Aorta (tissue), 5 donors: ENCODE measurements at places on chromosomes 6 and 20.

DNA sequence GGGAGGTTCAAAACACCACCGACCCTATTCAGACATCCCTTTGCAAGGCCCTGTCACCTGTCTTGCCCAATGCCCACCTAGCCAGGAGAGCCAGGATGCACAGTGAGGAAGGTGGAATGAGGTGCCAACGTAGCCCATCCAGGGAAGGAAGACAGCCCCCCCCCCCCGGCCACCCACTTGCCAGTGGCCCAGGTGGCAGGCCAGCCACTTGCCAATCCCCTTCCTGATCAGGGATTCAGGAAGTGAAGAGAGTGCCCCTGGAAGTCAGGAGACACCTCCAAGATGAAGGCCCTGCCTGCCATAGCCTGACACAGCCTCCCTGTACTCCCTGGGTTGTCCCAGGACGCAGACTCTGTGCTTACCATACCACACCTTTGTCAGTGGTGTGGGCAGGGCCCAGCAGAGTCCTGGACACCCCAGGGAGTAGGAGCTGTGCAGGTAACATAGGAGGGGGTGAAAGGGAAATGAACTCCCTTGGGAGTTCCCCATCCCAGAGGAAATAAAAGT lies 54.7 kb downstream of the MRPL14 start:
- H3K27ac ChIP-seq = no peak overlapping the region
- no peak for DNase-seq
- no peaks in the 10 kb centered on the region for H3K4me1 ChIP-seq
- no peaks in the 10 kb centered on the region for H3K36me3 ChIP-seq

DNA sequence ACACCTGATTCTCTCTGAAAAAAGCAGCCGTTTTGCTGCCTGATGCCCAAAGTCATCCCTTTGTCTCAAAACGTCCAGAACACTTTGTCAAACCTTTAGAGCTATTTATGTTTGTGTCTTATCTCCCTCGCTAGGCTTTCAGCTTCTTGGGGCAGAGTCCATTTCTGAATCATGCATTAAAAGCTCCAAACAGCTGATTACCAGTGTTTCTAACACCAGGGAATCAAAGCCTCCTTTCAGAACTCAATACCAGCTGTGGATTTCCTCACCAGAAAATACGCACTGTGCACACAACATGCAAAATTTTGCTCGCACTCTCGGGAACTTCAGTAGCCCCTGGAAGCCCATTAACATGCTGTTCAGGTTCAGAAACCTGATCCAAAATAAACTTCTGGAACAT lies 333.3 kb downstream of the HACE1 start:
- no peak for DNase-seq
- H3K27me3 ChIP-seq = no peaks in the 10 kb centered on the region
- H3K36me3 ChIP-seq = no peaks in the 10 kb centered on the region
- H3K27ac ChIP-seq = no peak overlapping the region
- H3K4me3 ChIP-seq = no peak overlapping the region
- peaks cover 9% of the 10 kb centered on the region for H3K4me1 ChIP-seq

- H3K36me3 ChIP-seq = no peaks in the 10 kb centered on the region
- no peak overlapping the region for H3K27ac ChIP-seq
- H3K27me3 ChIP-seq = no peaks in the 10 kb centered on the region
- H3K4me3 ChIP-seq = no peak overlapping the region
- H3K4me1 ChIP-seq = no peaks in the 10 kb centered on the region
- no peak for DNase-seq
Observed at GRCh38 chr20:59441860-59442810, 141.7 kb downstream of the EDN3 start.

DNA sequence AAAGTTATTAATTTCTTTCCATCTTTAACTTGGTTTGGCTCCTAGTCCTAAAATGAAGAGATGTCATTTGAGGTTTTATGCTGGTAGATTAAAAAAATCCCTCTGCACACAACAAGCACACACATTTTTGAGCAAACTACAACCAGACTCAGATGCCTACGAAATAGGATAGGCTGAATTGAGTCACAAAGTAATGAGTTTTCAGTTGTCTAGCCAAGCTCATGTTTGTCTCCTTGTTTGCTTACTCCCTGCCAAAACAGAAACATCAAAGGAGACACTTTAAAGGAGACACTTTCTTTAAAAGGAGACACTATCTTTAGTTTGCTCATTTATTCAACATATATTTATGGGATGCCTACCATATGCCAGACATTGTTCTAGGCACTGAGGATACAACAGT lies 56.2 kb downstream of the TPBG start:
- DNase-seq = no peak
- no peaks in the 10 kb centered on the region for H3K4me1 ChIP-seq
- H3K27me3 ChIP-seq = no peaks in the 10 kb centered on the region

DNA sequence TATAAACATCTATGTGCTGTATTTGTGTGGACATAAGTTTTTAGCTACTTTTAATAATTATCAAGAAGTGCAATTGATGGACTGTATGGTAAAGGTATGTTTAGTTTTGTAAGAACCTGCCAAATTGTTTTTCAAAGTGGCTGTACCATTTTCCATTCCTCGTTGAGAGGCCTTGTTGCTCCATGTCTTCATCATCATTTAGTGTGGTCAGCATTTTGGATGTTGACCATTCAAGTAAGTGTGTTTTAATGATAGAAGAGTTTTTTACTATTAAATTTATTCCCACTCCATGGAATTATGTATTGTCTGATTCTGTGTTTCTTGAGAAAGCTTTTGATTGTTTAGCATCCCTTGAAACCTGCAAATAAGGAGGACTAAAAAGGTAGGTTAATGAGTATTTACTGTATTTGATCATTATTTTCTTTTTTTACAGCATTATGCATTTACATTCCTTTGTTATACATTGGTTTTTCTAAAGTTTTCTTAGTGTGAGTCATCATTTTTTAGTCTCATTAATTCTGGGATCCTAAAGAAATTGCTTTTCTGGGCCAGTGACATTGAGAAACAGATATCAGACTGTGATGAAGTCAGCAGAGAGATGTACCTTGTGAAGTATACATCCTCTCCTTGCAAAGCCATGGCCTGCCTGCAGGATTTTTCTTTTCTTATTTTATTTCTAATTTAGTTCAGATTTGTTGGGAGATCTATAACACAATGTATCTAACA lies 312.8 kb upstream of the PTCHD4 start:
- H3K36me3 ChIP-seq = no peaks in the 10 kb centered on the region
- H3K4me1 ChIP-seq = no peaks in the 10 kb centered on the region
- no peak overlapping the region for H3K4me3 ChIP-seq
- H3K27ac ChIP-seq = no peak overlapping the region

- H3K27me3 ChIP-seq = no peaks in the 10 kb centered on the region
- H3K27ac ChIP-seq = no peak overlapping the region
- no peaks in the 10 kb centered on the region for H3K36me3 ChIP-seq
- DNase-seq = no peak
Observed at GRCh38 chr6:110720066-110720465, 95.2 kb downstream of the CDK19 start.

- no peaks in the 10 kb centered on the region for H3K27me3 ChIP-seq
- no peaks in the 10 kb centered on the region for H3K4me1 ChIP-seq
- no peak for DNase-seq
- H3K4me3 ChIP-seq = no peak overlapping the region
Observed at GRCh38 chr20:9195031-9195430, 126.1 kb downstream of the PLCB4 start.

DNA sequence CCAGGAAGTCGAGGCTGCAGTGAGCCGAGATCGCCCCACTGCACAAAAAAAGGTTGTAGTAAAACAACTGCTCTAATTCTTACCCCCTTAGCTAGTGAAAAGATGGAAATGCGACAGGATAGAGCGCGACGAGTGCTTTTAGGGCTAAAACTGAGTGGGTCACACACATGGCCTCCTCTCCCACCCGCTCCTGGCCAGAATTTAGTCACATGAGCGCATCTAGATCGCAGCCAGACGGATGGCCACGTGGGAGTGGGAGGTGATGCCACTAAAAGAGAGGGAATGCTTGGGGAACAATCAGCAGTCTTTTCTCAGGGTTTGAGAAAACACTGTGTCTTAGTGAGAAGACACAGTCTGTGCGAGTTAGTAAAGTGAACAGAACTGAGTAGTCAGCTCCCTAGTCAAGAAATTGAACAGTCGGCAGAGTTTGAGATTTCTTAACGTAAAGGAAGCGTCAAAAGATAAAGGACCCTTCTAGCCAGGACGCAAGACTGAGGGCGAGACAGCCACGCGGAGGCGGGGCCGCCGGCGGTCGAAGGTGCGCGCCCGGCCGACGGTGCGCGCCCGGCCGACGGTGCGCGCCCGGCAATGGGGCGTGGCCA lies 664 bp upstream of the ACTR5 start:
- no peak for DNase-seq
- peak overlapping the region; percentile 12 for H3K4me3 ChIP-seq
- H3K27ac ChIP-seq = no peak overlapping the region
- peaks cover 5% of the 10 kb centered on the region for H3K4me1 ChIP-seq
- H3K27me3 ChIP-seq = no peaks in the 10 kb centered on the region
- H3K36me3 ChIP-seq = peaks cover 4% of the 10 kb centered on the region

DNA sequence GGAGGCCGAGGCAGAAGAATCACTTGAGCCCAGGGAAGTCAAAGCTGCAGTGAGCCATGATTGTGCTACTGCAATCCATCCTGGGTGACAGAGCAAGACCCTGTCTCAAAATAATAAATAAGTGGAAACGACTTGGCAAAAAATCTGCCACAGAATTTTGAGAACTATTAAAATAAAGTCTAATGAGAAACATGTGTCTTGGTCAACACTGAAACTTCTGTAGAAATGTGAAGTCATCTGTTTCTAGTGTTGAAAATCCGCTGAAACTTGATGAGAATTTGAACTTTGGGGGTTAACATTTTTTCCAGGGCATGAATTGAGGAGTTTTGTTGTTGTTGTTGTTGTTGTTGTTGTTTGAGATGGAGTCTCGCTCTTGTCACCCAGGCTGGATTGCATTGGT lies 29.0 kb upstream of the BCLAF1 start:
- H3K4me1 ChIP-seq = no peaks in the 10 kb centered on the region
- no peaks in the 10 kb centered on the region for H3K27me3 ChIP-seq
- no peak overlapping the region for H3K27ac ChIP-seq
- no peaks in the 10 kb centered on the region for H3K36me3 ChIP-seq

- H3K36me3 ChIP-seq = no peaks in the 10 kb centered on the region
- no peaks in the 10 kb centered on the region for H3K27me3 ChIP-seq
- no peak for DNase-seq
- H3K4me3 ChIP-seq = no peak overlapping the region
- H3K27ac ChIP-seq = no peak overlapping the region
- no peaks in the 10 kb centered on the region for H3K4me1 ChIP-seq
Observed at GRCh38 chr6:164106345-164106769, 691.8 kb downstream of the QKI start.

DNA sequence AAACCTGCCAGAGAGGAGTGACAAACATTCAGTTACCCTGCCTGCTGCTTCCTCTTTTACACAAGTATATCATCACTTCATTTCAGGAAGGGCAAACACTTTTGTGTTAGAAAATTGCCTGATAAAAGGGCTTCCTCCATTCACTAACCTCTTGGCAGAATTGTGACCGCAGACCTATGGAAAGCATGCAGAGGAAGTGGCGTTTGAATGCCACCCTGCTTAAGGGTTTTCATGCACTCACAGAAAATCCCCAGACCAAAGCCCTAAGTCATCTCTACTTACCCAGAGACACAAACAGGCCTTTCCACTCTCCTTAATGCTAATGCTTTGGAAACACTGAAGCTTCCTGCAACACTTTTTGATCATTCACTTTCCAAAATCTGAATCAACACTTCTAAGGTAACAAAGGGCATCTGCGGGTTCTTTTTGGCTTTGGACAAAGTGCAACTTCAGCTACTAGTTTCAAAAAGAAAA lies 22.1 kb upstream of the RALGAPA2 start:
- H3K36me3 ChIP-seq = no peaks in the 10 kb centered on the region
- no peak overlapping the region for H3K4me3 ChIP-seq
- no peak for DNase-seq
- no peaks in the 10 kb centered on the region for H3K27me3 ChIP-seq

DNA sequence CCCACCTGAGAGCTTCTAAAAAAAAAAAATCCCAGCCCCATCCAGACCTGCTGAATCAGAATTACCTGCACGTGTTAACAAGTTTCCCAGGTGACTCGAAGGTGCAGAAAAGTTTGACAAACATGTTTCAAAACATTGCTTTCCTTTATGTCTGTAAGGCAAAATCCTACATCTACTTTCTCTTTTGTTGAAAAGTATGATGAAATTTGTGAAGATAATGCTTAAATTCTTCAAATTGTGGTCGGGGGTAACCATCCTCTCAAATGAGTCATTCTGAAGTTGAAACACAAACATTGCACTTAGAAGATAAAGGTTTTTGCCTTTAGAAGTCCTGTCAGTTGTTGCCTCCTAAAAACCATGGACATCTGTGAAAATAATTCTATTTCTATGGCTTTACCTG lies 429.7 kb downstream of the EPHA7 start:
- DNase-seq = no peak
- no peak overlapping the region for H3K27ac ChIP-seq
- H3K36me3 ChIP-seq = no peaks in the 10 kb centered on the region
- no peaks in the 10 kb centered on the region for H3K4me1 ChIP-seq
- no peak overlapping the region for H3K4me3 ChIP-seq

GRCh38 chr20:51596668-51597388 lies 54.3 kb upstream of the NFATC2 start:
- H3K27me3 ChIP-seq = no peaks in the 10 kb centered on the region
- no peaks in the 10 kb centered on the region for H3K36me3 ChIP-seq
- H3K4me3 ChIP-seq = no peak overlapping the region
